SW480 (cell line): ENCODE measurements at places on chromosomes 11 and 22.

DNA sequence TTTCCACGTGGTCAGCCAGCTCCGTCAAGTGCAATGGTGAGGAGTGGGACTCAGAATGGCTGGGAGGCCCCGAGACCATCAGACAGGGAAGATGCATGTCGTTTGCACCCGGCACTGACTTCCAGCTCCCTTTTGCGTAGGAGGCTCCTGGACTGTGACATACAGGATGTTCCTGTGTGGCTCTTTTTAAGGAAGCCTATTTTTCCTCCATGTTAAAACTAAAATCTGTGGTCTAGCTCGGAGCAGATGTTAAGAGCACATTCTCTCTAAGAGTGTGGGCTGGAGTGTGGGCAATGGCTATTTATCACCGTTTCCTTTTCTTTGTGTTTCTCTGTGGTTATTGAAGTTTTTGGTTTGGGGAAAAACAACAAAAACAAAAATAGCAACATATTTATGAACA lies 40.9 kb upstream of the AMPD3 start:
- no peak for DNase-seq

GRCh38 chr11:6486938-6487337 lies 5.6 kb downstream of the TIMM10B start:
- no peak for DNase-seq

GRCh38 chr11:393219-394033 lies 583 bp upstream of the PKP3 start:
- peak; percentile 76 for DNase-seq

DNA sequence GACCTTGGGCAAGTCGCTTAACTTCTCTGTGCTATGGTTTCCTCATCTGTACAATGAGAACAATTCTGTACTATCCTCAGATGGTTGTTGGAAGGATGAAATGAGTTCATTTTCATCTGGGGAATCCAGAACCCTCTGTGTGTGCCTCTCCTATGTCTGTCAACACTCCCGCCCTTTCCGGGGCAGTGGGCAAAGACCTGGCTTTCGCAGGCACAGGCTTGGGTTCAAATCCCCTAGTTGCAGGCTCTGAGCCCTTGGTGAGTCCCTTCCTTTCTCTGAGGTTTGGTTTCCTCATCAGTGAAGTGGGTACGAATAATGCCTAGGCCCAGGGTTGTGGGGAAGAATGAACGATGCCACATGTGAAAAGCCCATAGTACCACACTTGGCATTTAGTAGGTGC lies 6.0 kb downstream of the PNPLA5 start:
- DNase-seq = no peak

- peak; percentile 50 for DNase-seq
Observed at GRCh38 chr22:19691721-19692341, 22.5 kb upstream of the SEPTIN5 start.

DNA sequence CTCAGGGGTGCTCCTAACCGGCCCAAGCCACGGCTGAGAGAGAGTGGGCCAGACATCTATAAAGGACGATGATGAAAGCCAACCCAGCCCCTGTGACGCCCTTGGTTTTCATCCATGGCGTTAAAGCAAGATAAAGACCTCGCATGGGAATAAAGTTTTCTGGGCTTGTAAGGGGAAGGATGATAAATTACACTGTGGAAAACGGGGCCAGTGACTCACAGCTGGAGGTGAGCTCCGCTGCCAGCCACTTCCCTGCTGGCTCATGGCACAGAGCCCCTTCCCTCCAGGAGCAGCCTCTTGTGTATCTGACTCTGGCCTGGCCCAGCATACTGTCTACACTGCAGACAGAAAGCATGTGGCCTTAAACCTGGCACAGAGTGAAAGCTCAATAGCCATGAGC lies 503.2 kb upstream of the B3GAT1 start:
- no peak for DNase-seq

GRCh38 chr11:64767344-64768299 lies 7.8 kb upstream of the PYGM start:
- peak; percentile 52 for DNase-seq
